ENCODE measurements at places on chromosomes 2 and 18.

- no peak for DNase-seq
Measured at GRCh38 chr2:29267720-29268119, 152.5 kb downstream of the CLIP4 start.

GRCh38 chr2:241132538-241133435 lies 16.5 kb downstream of the PASK start:
- DNase-seq, result no peak

- no peak for DNase-seq
Measured at GRCh38 chr18:11600321-11600720, 9.1 kb upstream of the SLC35G4 start.

- no peak for DNase-seq
Measured at GRCh38 chr18:23397907-23398306, 55.2 kb upstream of the RIOK3 start.

DNA sequence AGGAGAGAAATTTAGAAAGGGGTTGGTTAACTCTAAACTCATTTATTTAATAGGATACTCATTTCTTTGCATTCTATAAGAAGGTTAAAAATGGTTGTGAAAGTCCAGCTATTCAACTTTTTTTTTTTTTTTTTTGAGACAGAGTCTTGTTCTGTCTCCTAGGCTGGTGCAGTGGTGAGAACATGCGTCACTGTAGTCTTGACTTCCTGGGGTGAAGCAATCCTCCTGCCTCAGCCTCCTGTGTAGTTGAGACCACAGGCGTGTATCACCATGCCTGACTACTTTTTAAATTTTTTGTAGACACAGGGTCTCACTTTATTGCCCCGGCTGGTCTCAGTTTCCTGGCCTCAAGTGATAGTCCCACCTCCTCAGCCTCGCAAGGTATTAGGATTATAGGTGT lies 11.9 kb downstream of the ELP2 start:
- no peak for DNase-seq

GRCh38 chr2:229269941-229270340 lies 1.1 kb downstream of the PID1 start:
- no peak for DNase-seq

GRCh38 chr2:126656431-126657147 lies 631 bp downstream of the GYPC start:
- DNase-seq, result peak; percentile 75

DNA sequence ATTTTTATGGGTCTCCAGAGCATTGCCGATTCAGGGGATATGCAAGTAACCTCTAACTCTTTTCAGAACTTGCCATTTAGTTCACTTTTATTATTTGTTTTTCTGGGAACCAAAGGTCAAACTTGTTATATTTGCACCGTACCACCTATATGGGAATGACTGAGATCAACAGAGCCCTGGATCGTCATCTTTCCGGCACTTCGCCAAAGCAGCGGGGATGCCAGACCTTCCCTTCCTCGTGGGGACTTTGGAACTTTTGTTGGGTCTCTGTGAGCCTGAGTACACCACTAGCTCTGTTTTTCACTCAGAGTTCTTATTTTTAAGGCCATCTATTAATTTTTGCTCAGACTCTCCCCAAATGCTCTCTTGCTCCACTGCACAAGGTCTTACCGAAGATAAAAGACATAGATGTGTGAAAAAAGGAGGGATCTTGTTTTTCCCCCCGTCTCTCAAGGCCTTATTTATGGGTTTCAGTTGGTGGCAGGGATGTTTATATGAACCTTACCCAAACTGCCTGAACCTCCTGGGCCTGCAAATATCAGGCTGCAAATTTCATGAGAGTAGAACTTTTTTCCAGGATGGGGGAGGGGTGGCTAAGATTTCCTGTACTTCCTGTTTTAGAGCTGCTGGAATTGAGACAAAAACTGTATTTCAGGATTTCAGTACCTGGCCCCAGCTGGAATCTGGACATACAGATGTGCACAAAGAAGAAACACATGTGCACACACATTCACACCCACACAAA lies 350.3 kb downstream of the HRH4 start:
- no peak for DNase-seq

DNA sequence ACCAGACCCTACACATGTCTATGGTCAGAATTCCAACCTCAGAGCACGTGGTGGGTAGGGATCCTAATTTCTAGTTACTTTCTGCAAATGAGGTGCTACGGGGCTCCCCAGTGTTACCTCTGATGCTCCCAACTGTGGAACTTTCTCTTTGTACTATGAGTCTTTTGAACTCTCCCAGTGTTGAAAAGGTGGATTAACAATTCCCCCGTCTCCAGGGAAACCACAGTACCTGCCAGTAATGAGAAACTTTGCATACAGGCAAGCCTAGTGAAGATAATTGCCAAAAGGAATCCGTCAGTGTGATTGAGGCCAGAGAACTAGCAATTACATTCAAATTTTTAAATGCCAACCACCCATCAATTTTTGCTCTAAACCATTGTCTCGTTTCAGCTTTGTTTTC lies 129.0 kb upstream of the FOSL2 start:
- no peak for DNase-seq

DNA sequence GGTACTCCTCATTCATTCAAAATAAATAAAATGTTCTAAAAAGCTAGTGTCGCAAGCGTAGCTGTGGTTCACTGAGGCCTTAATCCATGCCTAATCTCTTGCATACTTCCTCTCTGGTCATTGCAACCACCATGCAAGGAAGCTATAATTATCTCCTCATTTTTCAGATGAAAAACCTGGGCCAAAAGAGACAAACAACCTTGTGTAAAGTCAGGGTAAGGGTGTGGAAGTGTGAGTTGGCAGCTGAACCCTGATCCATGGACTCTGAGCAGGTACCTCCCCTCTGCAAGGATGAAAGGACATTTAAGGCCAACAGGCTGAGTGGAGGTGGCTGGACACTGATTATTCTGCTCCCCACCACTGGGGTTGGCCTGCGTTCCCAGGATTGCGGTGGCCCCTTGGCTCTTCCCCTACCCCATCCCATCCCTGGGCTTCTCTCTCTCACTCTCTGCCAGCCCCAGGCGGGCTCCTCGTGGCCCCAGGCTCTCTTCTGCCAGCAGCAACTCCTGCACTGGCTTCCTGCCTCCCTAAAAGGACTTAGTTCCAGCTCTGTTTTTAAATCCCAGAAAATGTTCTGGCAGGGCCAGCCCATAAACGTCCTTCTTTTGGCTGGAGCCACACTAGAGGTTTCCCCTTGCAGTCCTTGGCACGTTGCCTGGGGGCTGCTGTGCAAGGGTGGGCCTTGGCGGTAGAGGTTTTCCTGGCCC lies 72.0 kb upstream of the AFF3 start:
- DNase-seq, result peak; percentile 87

DNA sequence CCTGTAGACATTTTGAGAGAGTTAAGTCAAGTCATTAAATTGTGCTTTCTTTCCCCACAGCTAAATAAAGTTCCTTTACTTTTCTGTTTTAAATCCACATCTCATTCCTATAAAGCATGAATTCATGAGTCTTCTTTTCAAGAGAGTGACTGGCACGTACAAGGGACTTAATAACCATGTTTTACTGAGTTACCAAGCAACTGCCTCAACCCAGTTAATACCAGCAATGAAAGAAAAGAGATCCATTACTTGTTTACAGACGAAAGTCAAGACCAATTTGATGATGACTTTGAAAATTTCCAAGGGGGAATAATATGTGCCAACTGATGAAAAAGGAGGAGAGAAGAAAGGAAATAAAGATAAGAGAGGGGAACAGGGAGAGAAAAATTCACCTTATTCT lies 1082.5 kb upstream of the GYPC start:
- DNase-seq, result no peak

- no peak for DNase-seq
Measured at GRCh38 chr2:32884346-32884745, 62.4 kb upstream of the LTBP1 start.

GRCh38 chr18:79479116-79479760 lies 83.5 kb downstream of the NFATC1 start:
- DNase-seq, result no peak

GRCh38 chr2:118091140-118091478 lies 2.8 kb downstream of the INSIG2 start:
- no peak for DNase-seq

GRCh38 chr2:147499785-147500184 lies 345.0 kb upstream of the ACVR2A start:
- DNase-seq, result no peak

DNA sequence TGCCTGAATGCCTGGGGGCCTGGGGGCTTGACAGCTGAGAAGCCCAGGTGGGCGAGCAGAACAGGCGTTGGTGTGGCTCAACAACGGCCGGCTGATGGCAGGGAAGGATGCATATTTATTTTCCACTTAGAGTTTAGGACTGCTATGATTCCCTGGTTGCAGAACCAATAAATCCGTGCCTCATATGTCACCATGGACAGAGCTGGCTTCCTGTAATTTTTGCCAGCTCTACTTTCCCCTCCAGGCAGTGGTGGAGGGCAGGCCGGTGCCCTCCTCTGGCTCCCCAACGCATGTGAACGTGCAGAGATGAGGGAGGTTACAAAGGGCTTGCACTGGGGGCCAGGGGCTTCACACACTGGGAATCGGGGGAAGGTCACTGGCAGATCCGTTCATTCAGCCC lies 18.2 kb downstream of the SAG start:
- DNase-seq, result no peak

- DNase-seq, result no peak
Measured at GRCh38 chr2:203379156-203379555, 51.0 kb downstream of the ABI2 start.

GRCh38 chr2:19484736-19485135 lies 126.3 kb upstream of the OSR1 start:
- DNase-seq, result no peak

- no peak for DNase-seq
Measured at GRCh38 chr2:149132901-149133300, 94.4 kb downstream of the LYPD6B start.

DNA sequence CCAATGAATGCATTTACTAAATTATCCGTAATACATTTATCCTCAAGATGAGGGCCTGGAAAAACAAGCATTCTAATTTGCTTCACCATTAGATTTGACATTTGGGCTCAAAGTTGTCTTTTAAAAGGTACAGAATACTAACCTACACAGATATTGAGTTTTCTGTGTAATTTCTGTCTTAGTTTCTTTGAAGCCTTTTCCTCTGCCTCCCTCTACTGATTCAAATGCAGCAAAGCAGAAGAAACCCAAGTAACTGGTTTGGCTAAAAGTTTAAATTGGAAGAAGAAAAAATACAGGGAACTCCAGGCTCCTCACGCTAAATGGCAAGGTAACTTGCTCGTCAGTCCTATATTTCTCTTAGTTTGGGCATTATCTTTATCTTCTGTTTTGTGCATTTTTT lies 53.3 kb upstream of the SLC5A7 start:
- peak; percentile 77 for DNase-seq

DNA sequence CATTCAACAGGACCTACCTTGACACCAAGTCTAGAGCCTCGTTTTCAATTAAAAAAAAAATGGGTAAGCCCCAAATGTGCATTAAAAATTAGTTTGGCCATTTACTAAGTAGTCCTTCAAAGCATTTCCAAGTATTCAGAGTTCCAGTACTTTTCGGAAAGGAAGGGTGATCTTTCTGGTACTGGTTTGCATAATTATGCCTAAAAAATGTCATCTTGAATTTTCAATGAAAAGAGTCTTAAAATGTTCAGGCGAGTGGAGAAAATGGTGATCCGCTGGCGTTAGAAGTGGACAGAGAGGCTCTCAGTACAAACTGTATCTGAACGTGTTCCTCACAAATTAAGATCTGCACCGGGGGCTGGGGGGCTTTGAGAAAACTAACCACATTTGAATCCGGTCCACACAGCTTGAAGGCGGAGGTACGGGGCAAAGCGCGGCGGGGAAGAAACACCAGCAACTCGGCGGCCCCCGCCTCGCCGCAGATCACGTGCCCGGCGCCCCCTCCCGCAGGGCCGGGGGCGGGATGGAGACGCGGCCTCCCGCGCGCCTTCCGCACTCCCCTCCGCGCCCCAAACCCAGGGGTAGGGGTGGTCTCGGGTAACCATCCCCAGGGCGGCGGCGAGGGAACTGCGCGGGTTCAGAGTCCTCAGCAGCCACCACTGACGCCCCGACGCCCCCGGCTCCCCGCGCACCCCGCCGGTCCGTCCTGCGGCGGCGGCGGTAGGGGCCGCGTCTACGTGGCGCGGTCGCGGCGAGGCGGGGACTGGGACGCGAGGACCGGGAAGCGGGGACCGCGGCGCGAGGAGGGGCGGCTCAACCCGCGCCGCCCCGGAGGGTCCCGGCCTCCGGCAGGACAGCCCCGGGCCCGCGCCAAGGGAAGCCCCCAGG lies 564 bp downstream of the LPIN2 start:
- DNase-seq, result peak; percentile 71

- DNase-seq, result no peak
Measured at GRCh38 chr2:179932786-179933185, 71.4 kb upstream of the ZNF385B start.

GRCh38 chr18:54780285-54780861 lies 47.9 kb upstream of the RAB27B start:
- DNase-seq, result no peak

DNA sequence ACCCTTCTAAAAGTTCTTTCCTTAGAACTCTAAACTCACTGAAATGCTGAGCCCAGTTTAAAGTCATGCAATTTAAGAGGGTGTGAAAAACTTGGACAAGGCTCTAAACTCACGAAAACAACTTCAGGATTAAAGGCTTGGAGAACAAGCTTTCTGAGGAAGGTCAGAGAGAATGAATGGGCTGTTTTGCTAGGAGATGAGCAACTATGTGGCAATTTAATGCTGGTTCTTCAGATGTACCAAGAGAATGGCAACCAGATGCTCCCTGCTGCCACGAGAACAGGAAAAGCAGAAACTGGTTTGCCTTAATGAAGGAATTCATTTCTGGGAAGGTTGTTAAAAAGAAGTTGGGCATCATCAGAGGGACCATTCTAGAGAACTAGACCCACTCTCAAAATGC lies 77.8 kb upstream of the PMAIP1 start:
- peak; percentile 49 for DNase-seq

- no peak for DNase-seq
Measured at GRCh38 chr18:13175754-13176210, 42.8 kb upstream of the LDLRAD4 start.

- no peak for DNase-seq
Measured at GRCh38 chr18:48975120-48975816, 24.5 kb upstream of the SMAD7 start.

DNA sequence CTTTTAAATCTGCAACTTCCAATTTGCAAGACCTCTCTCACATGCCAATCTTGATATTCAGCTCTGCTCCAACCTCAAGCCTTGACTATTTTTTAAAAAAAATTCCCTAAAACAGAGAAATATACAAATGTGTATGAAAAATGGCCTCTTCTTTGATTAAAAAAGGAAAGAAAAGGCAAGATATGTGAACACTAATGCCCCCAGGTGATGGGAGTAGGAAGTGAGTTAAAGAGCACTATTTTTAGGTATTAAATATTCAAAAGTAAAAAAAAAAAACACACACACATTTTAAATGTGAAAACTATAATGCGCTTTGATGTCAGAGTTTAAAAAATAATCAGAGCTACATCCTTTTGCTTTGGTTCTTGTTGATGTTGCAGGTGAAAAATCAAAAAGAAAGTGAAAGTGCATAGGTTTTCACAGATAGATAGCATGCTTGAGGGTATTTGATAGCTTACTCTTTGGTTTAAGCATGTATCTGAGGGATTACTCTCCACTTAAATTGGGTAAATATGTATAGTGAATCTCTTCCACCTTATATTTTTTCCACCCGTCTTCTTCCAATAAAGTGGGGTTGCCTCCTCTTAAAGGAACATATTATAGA lies 406.0 kb upstream of the POU3F3 start:
- DNase-seq, result no peak

- DNase-seq, result peak; percentile 71
Measured at GRCh38 chr2:12169721-12170120, 423.3 kb downstream of the LPIN1 start.

GRCh38 chr2:198763793-198764192 lies 693.9 kb downstream of the SATB2 start:
- peak; percentile 68 for DNase-seq

- DNase-seq, result no peak
Measured at GRCh38 chr2:101361121-101361520, 26.2 kb downstream of the CREG2 start.

All from adipocyte (in vitro differentiated cells).